Motor neuron (in vitro differentiated cells): ENCODE measurements at places on chromosomes 16 and 17. TPM values are rescaled to one million over a fixed set of nuclear protein-coding genes. Genes with fewer than 3 reads are reported as not detected.

GRCh38 chr17:8949061-8949661, 16.3 kb downstream of the PIK3R5 start:
- no peak for ATAC-seq

GRCh38 chr17:17052462-17053221, 10.4 kb downstream of the MPRIP start:
- ATAC-seq, result no peak

- no peak for ATAC-seq
These were observed at the start of gene GP2 for GRCh38 chr16:20327444-20328041. TSS of gene GP2 (minus strand) at chr16:20327513. CDS start at chr16:20326431, 1,082 bp downstream.

- peak; percentile 72 for ATAC-seq
These were observed 39.3 kb downstream of the CIBAR2 start for GRCh38 chr16:85072947-85073346.

Gene OR1E2
- 1.4 TPM in 1 of 2 replicates, not detected in the other for total RNA-seq

Gene SLC25A10
- total RNA-seq, result 3.7 and 3.9 TPM in 2 replicates

Gene CCL17
- total RNA-seq, result not detected in 2 replicates
